Anterior cingulate cortex (tissue), 58 donors: ENCODE measurements at places on chromosomes 1 and 21.

DNA sequence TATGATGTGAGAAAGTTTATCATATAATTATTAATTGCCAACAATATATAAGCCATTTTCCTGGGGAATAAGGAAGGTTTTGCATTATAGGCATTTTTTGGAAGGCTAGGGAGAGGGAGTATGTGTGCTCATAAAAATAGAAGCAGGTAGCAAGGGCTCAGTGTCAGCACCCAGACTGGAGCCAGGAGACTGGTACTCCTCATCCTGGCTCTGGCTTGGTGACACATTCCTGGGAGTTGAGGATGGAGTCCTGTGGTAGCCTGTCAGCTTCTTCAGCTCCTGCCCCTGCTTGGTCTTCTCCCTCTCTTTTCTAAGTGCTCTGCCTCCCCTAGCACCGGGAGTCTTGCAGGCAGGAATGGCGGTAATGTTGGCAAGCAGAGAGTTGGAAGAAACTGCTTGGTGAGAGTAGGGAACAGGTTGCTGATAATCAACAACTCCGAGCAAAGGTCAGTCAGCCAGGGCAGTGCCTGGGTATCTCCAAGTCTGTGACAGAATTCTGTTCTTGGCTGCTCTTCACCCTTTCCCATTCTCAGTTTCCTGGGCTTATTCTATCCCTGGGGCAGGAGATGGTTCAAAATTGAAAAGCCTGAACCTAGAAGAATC lies 23.0 kb downstream of the GIPC2 start:
- DNase-seq = no peak

DNA sequence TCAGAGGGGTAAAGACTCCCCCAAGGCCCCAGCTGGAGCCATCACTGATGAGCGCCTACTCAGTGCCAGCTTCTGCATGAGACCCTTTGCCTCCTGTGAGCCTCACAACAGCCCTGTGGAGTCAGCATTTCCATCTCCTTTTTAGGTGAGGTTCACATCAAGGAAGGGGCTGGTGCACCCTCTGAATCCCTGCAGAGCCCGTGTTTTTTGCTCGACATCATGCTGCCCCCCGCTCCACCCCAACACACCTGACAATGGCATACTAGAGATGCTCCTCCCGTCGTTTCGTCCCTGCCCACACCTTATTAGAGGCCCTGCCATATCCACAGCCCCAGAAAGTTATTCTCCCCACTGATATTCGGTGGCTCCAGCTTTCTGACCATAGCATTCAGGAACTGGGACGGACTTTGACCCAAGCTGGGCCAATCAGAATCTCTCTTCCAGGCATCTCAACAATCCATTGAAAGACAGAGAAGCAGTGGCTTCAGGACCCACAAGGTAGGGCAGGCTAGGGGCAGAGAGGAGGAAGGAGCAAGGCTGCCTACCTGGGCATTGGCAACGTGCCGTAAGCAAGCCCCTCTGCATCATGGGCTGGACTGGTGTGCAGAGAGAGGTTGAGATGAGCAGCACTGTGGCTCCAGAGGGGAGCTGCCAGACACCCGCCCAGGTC lies 32.7 kb downstream of the EPHA10 start:
- DNase-seq = no peak

DNA sequence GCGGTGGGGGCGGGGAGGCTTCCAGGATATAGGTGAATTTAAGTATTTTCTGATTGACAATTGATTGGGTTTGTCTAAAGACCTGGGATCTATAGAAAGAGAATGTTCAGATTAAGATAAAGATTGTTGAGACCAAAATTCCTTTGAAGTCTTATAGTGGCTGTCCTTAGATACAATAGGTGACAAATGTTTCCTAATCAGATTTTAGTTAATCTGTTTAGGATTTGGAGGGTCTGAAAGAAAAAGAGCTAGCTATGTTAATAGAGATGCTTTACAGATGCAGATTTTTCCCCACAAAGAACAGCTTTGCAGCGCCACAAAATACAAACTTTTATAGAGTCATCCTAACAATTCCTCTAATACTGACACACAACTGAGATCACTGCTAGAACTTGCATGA lies 14.6 kb upstream of the EPRS1 start:
- DNase-seq = no peak

DNA sequence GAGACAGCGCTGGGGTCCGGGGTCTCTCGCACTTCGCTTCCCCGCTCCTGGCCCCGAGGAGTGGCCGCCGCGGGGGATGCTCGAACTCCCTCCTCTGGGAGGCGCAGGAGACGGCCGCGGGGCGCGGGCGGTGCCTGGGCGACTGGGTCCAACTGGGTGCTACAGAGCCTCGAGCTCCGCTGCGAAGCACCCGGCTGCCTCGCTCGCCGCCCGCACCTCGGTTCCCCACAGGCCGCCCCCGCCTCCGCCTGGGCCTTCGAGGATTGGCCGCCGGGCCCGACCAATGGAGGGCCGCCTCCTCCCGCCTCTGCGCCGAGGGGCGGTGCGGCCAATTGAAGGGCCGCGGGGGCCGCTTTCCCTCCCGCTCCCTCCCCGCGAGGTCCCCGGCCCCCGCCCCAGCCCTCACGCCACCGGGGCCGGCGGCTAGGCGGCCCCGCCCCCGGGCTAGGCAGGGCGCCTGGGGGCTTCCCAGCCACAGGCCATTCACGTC lies at the start of gene CNN3:
Gene CNN3 (minus strand): TSS at position 196 of the 490 bp plus-strand sequence. CDS start 216 bp downstream, outside the sequence.
- DNase-seq = peak; percentile 91

- no peak for DNase-seq
Measured at GRCh38 chr1:178633056-178633455, 92.0 kb upstream of the RALGPS2 start.

- DNase-seq = no peak
Measured at GRCh38 chr1:54934869-54935268, 45.6 kb upstream of the TMEM61 start.

DNA sequence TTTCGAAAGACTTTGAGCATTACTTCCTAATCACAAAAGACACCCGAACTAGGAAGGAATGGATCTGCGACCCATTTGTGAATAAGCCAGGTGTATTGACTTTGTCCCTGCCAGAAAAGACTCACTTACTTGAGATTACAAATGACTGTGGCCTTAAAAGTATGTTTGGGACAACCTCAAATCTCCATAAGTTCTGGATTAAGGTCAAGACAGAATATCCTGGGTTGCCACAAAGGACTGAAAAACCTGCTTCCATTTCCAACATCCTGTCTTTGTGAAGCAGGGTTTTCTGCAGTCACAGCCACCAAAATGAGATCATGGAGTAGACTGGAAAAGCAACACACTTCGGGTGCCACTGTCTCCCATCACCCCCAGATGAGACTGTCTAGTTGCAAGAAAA lies 537.4 kb upstream of the ZRANB2 start:
- DNase-seq = no peak

- no peak for DNase-seq
Measured at GRCh38 chr1:187870552-187870951, 1041.8 kb downstream of the PLA2G4A start.

DNA sequence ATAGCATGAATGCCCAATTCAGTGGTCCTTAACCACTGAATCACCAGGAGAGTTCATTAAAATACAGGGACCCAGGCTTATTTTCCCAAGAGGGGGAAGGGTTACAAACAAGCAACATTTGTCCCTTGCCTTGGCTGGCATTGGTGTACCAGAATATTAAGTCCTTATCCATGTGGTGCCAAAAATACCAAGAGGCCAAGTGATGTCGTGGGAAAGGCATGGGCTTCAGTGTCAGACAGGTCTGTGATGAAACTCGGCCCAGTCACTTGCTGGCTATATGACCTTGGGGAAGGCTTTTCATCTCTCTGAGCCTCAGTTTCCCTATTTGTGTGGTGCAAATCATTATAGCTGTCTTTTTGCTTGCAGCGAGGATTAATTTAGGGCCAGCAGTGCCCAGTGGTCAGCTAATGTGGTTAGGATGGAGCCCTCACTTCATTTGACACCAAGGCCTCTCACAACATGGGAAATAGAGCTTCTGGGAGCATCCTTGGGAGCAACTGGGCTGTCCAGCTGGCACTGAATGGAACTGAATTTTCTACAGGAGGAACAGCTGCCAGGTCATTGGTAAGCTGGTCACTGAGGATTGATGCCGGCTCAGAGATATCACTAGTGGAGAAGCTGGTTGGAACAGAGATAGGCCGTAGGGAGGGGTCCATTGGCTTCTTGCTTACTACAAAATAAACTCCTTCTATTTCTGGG lies 77.2 kb upstream of the PPP2R5A start:
- no peak for DNase-seq
